CD4-positive, alpha-beta T cell treated with Interleukin-15 for 4 hours (primary cell): ENCODE measurements at places on chromosomes 7 and 10.
A peak's percentile ranks its signal among the peaks of the same experiment; 100 is the strongest.

DNA sequence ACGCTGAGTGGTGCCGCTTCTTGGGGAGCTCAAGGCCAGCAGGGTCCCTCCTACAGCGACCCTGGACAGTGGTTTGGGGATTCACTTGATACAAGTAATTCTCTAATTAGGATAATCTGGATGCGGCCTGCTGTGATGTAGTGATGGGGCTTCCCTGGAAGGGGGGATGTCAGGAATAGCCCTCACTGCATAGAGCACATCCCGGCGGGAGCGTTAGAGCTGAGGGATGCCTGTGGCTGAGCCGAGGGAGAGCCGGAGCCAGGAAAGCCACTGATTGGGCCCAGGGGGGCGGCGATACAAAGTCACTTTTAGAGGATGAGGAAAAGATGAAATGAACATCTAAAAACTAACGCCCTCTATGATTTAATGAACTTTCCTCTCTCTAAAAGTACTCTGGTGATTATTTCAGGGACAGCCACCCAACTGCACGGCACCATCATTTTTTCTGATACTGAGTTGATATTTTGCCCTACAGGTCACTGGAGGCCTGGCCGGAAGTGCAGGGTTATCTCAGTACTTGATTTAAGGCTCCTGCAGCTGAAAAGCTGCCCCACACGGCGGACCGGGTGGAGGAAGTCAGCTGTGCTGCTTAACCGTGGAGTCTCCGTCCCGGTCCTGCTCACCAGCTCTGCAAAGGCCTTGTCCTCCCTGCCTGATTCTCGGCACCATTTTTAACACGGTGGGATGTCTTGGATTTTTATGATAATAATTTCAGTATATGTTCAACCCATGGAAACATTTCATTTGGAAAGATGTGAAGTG, 518.8 kb downstream of the DNAJB6 start:
- DNase-seq: no peak

- DNase-seq: peak; percentile 46
Observed at GRCh38 chr10:46255801-46256747, 30.7 kb upstream of the ANTXRL start.

DNA sequence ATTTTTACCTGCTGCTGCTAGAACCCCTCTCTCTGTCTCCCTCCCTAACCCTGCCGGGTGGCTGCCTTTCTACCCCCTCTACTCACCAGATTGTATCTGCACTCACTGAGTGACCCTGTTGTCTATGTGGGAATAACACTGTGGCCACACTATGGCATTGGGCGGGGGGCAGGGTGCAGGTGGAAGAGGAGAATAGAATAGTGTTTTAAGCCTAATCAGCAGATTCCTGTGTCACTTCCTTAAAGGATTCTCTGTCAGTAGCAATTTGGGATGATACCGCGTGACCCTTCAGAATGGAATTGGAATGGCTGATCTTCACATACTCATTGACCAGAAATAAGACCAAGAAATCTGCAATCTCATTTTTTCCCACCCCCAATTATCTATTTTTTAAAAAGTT, 67.1 kb upstream of the ANKRD1 start:
- no peak for DNase-seq

- no peak for DNase-seq
Observed at GRCh38 chr7:1100386-1100785, 12.5 kb downstream of the GPER1 start.

- DNase-seq: no peak
Observed at GRCh38 chr10:114519756-114520293, 115.5 kb upstream of the AFAP1L2 start.

DNA sequence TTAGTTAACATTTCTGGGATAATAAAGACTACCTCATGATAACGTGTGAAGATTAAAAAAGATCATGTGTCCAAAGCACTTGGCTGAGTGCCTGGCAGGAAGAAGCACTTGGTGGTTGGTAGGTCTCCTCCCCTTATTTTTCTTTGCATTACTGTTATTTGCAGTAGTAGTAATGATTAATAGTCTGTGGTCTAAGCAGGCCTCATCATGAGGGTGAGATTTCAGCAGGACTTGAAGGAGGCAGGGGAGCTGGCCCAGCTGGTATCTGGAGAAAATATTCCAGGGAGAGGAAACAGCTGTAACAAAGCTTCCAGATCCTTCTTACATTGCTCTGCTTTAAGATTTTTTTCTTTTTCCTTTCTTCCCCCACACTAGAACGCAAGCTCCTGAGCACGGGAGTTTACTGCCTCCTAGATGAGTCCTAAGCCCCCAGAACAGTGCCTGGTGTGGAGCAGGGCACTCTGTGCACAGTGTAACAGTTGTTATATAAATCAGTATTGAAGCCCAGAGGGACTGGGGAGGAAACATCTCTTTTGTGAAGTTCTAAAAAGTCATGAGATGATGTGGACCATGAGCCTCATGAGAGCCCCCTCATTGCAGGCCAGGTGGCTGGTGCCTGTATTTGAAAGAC, 31.1 kb upstream of the RHEB start:
- no peak for DNase-seq

GRCh38 chr10:124156524-124157260, 63.3 kb upstream of the CHST15 start:
- DNase-seq: no peak

DNA sequence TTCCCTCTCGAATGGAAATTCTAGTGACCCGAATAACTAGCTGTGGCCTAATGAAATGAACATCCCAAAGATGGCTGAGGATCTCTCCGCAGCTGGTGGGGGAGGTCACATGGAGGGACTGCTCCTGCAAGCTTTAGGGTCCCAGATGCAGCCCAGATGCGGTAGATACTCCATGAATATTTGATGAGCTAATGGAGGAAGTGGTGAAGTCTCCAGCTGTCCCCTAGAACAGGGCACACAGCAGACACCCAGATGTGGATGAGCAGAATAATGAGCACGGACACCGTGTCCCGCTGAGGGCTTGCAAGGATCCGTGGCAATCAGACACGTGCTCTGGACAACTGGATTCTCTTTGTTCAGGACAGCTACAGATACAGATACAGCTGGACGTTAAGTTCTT, 59.2 kb downstream of the DENND2A start:
- no peak for DNase-seq

DNA sequence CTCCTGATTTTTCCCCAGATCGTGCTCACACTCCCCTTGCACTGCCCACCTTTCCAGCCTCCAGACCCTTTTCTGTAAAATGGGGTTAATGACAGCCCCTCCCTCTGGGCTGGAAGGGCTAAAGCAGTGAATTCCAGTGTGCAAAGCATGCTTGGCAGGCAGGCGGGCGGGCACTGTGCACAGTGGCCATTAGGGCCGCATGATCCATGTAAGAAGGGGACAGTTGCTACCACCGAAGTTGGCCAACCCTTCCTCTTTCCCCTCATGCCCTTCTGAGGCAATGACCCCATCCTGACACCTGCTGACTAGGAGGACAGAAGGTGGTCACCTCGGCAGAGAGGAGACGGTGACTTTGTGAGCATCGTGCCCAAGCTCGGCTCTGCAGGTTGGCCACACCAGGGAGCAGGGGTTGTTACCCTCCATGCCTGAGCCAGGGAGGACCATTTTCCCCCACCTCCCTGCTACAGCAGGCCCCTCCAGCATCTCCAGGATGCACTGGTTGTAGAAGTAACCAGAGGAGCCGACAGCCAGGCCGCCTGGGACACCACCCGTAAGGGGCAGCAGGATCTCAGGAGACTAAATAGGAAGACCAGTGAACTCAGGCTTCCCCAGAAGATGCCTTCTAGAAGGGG, 166.4 kb downstream of the SLIT1 start:
- no peak for DNase-seq

- no peak for DNase-seq
Observed at GRCh38 chr10:34537629-34538231, 277.4 kb downstream of the PARD3 start.

- no peak for DNase-seq
Observed at GRCh38 chr10:84298057-84298456, 30.3 kb upstream of the CCSER2 start.

DNA sequence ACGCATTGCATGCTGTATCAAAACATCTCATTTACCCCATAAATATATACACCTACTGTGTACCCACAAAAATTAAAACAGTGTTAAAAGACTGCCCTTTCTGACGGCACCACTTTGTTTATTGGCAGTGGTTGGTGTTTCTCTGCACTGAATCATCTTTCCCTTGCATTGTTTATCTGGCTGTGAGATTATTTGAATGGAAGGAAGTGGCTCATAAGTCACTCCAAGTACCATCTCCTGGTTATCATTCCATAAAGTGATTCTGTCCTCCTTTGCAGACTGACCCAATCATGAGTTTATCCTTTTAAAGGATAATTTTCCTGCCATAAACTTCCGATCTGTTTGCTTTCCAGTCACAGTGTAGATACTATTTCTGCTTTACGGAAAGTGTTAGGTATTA, 183.8 kb downstream of the CAMK1D start:
- DNase-seq: no peak

DNA sequence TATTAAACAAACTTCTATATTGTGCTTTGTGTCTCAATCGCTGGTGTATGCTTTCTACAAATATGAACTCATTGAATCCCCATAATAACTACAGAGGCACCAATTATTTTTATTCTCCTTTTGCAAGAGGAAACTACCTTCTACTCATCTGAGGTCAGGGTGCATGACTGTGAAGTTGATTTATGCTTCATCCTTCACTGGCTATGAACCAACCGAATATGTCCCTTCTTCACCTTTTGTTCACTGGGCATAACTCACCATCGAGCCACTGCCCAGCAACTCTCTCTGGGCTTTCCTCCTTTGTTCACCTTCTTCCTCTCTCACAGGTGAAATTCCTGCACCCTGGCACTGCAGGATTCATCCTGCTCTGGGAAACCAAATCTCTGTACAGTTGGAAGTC, 61.3 kb upstream of the PFKP start:
- no peak for DNase-seq
